Progenitor cell of endocrine pancreas (in vitro differentiated cells): ENCODE measurements at places on chromosomes 12 and 14.

DNA sequence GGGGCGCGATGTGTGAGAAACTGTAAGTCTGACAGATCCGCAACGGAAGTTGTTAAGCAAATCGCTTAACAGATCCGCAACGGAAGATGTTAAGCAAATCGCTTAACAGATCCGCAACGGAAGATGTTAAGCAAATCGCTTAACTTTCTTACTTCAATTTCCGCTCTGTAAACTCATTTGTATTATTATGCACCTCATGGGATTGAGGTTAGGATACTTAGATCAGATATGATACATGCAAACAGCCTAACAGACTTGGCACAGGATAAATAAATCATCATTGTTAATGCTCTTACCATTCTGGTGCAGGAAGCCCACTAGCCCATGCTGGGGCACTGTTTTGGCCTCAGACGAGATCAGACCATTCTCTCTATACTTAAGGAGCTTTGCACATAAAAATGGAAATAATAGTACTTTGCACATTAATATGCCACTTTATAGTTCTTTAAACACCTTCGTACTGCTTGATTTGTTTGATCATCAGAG is 399 bp downstream of the NCAPD2 start:
- no peak for DNase-seq

- DNase-seq, result no peak
These were observed 41.2 kb downstream of the DGLUCY start for GRCh38 chr14:91154851-91155625.

- DNase-seq, result no peak
These were observed 1.3 kb upstream of the TMEM233 start for GRCh38 chr12:119592232-119592631.

GRCh38 chr12:119870457-119870856 is 6.7 kb downstream of the CIT start:
- no peak for DNase-seq

DNA sequence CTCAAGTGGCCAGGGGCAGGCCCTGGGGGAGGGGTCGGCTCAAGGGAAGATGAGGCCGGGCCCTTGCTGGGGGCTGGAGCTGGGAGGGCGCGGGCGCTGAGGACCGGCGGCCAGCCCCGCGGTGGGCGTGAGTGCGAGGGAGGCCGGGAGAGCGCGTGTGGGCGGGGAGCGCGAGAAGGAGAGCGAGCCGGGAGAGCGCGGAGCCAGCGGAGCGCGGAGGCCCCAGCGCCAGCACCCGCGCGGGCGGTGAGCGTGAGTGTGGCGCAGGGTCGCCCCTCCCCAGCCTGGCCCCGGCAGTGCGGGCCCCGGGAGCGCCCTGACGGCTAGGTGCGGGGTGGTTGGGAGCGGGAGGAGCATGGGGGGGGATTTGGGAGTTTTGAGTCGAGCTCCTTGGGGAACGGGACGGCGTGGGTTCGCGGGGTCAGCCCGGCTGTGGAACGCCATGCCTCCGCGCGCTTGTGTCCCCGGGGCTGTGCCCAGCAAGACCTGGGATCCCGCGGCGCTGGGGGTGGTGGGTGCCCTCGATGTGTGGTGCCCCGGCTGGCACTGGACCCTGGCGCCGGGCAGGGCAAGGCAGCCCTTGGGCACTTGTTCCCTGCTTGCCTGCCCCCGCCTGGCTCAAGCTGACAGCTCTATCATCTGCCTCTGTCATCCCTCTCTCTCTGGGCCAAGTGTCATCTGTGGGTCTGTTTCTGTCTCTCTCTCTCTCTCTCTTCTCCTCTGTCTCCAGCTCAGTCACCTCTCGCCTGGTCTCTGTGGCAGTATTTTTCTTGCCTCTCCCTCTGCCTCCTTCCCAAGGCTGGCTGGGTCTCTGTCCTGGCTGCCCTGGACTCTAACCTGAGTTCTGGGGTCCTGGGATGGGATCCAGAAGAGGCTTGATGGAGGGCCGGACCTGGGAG is at the start of gene LBHD2:
Gene LBHD2 (plus strand): TSS at position 190 of the 899 bp plus-strand sequence. CDS start 1,803 bp downstream, outside the sequence.
- no peak for DNase-seq

- no peak for DNase-seq
These were observed 235.5 kb upstream of the TBX3 start for GRCh38 chr12:114919479-114919878.

GRCh38 chr14:63039866-63040265 is 5.4 kb downstream of the KCNH5 start:
- DNase-seq, result no peak

DNA sequence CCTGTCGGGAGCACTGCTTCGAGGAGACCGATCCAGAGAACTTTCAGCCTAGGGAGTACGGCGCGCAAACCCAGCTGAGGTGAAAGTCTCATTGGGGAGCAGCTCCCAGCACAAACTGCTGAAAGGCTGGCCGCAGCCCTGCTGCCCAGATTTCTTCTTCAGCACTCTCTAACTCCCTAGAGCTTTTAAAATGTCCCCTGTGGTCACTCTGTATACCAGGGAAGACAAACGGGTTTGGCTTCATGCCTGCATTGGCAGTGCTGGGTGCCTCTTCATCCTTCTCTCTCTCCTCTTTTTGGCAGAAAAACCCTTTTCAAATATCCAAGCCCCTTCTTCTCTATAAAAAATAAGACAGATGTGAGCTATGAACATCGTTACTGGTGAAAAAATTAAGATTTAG is 34.9 kb downstream of the BBS10 start:
- no peak for DNase-seq

- DNase-seq, result no peak
These were observed 1.6 kb downstream of the GABARAPL1 start for GRCh38 chr12:10214136-10214894.

DNA sequence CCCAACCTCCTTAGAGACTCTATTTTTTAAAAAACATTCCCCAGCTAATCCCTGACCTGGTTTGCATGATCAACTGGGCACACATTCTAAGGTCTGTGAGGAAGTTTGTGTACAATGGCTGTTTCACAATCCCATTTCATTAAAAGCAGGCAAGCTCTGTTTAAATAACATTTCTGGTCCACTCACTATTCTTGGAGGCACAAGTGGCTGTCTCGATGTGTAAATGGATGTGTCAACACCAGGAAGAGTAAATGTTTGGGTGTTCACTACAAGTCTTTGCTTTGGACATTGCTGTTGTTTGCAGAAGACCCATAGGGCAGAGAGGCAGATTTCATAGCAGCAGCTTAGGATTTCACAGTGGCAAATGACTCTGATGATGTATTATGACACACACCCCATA is 98.3 kb downstream of the PDZRN4 start:
- no peak for DNase-seq

- DNase-seq, result no peak
These were observed 605 bp downstream of the ANKRD52 start for GRCh38 chr12:56257491-56258067.

DNA sequence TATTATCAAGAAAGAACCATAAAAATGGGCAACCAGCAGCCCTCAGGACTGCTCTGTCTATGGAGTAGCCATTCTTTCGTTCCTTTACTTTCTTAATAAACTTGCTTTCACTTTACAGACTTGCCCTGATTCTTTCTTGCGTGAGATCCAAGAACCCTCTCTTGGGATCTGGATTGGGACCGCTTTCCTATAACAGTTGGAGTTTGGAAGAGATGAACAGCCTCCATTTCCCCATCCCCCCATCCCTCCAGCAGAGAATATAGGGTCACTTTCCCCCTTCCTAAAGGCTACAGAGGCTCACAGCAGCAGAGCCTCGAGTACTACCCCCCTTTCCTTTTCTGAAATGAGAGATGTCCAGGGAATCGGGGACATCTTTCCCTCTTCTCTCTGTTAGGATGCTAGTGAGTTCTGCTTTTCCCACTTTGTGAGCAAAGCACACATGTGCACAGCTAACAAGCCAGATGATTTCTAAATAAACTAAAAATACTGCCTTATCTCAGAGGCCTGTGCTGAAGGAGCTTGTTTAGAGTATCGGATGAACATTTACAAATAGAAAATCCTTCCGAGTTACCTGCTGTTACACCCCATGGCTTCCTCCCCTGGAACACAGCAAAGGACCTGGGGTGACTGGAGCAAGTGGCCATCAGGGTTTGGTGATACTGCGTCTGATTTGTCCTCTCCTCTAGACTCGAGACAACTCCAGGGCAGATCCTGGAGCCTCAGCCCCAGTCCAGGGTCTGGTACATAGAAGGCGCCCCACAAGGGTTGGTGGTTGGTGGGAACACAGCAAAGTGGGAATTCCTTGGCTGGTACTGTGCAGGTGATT is 144.2 kb downstream of the SLC38A6 start:
- DNase-seq, result no peak

- no peak for DNase-seq
These were observed at the start of gene SERPINA9 for GRCh38 chr14:94476023-94476422. Gene SERPINA9 (minus strand): TSS chr14:94476197. CDS start chr14:94469840, 6,357 bp downstream.

GRCh38 chr14:34254571-34254970 is 207.5 kb downstream of the SPTSSA start:
- no peak for DNase-seq

DNA sequence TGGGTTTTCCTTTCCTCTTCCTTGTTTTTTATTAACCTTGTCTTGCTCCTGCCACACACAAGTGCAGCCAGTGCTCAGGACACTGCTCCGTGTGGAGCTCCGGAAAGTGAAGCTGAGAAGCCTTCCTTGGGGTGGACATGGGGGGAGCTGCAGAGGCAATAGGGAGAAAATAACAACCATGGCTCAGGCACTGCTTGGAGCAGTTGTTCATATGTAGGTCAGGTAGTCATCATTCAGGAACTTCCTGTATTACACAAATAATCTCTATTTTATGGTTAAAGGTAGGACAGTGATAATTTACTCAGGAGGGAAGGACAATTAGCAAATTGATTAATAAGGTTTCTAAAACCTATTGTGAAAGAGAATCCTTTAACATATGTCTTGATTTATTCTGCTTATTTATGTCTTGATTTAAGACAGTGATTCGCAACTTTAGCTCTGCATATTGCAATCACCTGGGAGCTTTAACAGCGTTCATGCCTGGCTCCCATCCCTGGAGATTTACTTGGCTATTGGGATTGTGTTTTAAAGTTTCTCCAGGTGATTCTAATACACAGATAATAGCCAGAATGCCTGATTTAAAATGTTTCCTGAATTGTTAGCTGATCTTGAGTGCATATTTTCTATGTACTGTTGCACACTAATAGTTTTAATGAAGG is 92.1 kb downstream of the ETV6 start:
- DNase-seq, result no peak

DNA sequence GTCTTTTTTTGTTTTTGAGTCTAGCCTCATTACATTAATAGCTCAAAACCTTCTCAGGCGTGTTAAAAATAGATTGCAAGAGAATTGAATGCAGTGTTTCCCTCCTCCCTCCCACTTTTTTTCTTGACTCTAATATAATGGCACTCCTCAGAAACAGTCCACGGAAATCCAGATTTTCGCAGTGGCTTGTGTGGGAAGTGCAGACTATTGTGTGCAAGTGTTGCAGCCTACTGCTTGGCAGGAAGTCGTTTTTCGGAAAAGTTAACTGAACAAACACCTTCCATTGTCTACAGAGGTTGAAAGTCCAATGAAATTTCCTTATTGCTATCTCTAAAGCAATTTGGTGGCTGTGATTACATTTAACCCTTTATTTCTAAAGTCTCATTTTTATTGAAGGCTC is 147.9 kb upstream of the E2F7 start:
- no peak for DNase-seq

GRCh38 chr12:1803736-1804135 is 16.6 kb upstream of the LRTM2 start:
- DNase-seq, result no peak

DNA sequence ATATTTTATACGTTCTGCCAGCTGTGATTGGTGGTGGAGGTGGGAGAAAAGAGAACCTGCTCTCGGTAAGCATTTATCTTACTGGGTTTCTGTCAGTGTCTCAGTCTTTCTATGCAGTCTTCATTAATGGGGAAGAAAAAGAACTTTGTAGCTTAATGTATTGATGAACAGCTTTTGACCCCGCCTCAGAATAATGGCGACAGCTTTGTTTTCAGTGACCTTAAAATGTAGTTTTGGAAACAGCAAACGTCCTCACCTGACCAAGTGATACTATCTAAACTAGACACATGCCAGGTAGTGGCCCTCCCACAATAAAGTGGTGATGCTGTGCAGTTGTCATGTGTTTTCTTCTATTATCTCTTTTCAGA is 1.4 kb downstream of the DACT1 start:
- no peak for DNase-seq

- peak; percentile 5 for DNase-seq
These were observed 3.0 kb downstream of the KRT5 start for GRCh38 chr12:52517005-52517835.

- DNase-seq, result no peak
These were observed 46.0 kb downstream of the SMIM41 start for GRCh38 chr12:52125476-52125900.

GRCh38 chr14:71206766-71207371 is 299.6 kb downstream of the PCNX1 start:
- DNase-seq, result no peak

DNA sequence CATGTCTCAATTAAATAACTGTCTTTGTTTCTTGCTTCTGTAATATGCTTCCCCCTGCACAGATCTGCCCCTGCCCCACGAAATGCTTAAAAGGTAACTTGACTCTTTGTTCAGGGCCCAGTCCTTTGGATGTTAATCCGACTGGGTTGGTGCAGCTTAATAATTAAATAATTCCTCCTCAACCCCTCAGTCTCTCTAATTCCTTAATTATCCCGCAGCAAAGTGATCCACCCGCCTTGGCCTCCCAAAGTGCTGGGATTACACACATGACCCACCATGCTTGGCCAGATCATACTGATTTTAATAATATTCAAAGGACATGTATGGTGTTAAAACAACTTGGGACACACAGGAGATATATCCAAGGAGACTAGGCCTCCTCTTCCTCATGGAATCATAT is 18.2 kb upstream of the ANAPC7 start:
- DNase-seq, result no peak

GRCh38 chr14:100076133-100076532 is 10.9 kb downstream of the EVL start:
- DNase-seq, result no peak

GRCh38 chr12:54349679-54350078 is 14.6 kb downstream of the GPR84 start:
- DNase-seq, result no peak

GRCh38 chr12:43284486-43285158 is 267.4 kb downstream of the ADAMTS20 start:
- DNase-seq, result no peak

GRCh38 chr12:80068173-80068572 is 31.2 kb upstream of the OTOGL start:
- DNase-seq, result no peak

GRCh38 chr12:90100579-90100978 is 391.9 kb upstream of the ATP2B1 start:
- DNase-seq, result no peak

DNA sequence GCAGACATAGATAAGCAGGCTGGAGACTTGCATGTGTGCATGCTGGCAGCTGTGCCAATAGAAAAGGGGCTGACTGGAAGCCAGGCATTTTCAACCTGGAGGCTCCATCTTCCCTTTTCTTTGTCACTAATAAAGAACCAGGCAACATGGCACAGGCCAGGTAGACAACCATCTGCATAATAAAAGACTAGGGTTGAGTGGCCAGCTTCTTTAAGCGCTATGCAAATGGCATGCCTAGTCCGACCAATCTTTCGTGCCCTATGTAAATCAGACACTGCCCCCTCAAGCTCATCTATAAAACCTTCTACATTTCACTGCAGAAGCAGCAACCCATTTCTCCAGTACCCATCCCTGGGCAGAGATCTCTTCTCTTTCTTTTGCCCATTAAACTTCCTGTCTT is 4.6 kb upstream of the KLRC1 start:
- no peak for DNase-seq
